Left renal cortex interstitium (tissue), 4 donors: ENCODE measurements at places on chromosomes 12 and 14. TPM values are rescaled to one million over a fixed set of nuclear protein-coding genes. Genes with fewer than 3 reads are reported as not detected.

GPR84 gene
- 0.24 TPM for polyA plus RNA-seq

OR4E2 gene
- polyA plus RNA-seq, result not detected

GRCh38 chr12:40907115-40907527 lies 214.9 kb downstream of the CNTN1 start:
- DNase-seq, result no peak

- no peak for DNase-seq
These were observed 13.0 kb upstream of the C12orf71 start for GRCh38 chr12:27095346-27095745.

DNA sequence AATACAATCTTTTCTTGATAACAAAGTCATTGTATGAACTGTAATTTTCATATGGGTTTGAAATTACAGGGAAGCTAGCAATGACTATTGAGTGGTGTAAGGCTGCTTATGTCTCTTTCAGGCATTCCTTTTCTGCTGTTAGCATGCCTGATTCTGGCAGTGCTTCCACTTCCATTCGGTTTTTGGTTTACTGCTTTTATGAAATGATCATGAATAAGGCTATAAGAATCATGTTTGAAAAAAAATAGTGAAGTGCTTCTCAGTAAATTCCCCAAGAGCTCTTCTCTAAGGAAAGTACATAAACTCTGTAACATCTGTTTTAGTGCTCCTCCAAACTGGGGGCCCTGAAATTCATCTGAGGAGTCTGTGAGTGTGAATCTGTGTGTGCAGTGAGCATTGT lies 434.0 kb upstream of the RGS6 start:
- DNase-seq, result no peak

- DNase-seq, result no peak
These were observed 44.7 kb downstream of the DPF3 start for GRCh38 chr14:72849222-72849621.

DNA sequence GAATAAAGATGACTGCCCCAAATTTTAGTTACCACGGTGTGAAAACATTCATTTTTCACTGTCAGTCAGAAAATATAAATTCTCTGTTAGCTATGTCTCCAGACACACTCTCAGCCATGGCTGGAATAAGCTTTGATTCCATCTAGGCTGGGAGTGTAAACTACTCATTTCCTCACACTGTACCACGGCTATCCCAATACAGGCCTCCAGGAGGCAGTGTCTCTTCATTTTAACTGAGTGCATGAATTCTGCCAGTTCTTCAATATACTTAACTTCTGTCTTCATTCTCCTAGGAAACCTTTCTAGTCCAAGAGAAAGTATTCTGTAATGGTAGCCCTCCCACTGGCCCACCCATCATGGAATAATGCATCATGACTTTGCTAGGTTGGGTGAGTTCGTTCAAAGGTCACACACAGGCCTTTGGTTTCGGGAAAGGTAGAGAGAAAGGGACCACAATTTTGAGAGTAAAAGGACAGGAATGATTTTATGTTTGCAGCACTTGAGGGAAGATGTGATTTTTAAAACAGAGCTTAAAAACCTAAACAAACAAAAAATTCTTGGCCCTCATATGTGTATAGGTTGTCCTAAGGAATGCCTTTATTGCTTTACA lies 381.1 kb downstream of the SEC23A start:
- DNase-seq, result peak; percentile 57

DNA sequence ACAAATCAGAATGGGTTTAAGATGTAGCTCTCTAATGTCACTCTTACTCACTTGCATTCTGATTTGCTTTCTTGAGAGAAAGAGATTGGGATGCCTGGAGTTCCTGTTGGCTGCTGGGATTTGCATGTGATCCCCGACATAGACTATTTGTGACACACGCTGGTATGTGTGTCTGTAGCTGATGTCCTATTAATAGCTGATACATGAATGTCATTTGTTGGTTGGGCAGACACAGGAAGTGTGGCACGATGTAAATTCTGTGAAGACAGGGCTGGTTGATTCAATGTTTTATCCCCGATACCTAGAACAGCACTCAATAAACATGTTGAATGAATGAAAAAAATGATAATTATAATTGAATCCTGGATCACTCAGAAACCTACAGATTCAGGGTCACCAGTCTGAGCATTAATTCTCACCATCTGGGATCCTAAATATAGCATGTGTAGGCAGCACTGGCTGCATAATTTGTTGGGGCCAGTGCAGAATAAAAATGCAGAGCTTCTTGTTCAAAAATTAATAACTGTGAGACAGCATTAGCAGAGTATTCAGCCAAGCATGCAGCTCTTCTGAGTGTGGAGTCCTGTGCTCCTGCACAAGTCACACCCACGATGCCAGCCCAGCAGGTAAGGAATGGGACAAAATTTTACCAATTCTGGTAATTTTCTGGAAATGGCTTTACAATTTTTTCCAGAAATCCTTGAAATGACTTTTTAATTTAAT lies 35.5 kb upstream of the SOCS2 start:
- no peak for DNase-seq

GRCh38 chr12:27198036-27198435 lies 46.0 kb upstream of the STK38L start:
- DNase-seq, result no peak
